ENCODE measurements at places on chromosomes 3 and 15.
A peak's percentile ranks its signal among the peaks of the same experiment; 100 is the strongest.

DNA sequence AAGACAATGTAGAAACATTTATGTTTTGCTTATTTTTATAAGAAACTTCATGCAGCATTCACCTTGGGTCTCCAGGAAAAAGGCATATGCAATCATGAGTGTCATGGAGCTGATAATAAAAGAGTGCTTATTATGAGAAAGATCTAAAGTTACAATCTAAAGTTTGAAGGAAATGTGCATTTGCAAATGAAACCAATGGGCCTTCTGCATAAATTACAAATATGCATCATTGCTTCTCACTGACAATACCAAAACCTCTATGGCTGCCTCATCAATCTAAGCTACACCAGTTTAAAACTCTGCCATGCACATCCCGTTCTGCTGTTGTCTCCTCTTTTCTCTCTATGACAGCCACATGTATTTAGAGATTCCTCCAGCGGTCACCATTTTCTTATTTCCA, 103.2 kb upstream of the ABI3BP start:
- no peak for DNase-seq

DNA sequence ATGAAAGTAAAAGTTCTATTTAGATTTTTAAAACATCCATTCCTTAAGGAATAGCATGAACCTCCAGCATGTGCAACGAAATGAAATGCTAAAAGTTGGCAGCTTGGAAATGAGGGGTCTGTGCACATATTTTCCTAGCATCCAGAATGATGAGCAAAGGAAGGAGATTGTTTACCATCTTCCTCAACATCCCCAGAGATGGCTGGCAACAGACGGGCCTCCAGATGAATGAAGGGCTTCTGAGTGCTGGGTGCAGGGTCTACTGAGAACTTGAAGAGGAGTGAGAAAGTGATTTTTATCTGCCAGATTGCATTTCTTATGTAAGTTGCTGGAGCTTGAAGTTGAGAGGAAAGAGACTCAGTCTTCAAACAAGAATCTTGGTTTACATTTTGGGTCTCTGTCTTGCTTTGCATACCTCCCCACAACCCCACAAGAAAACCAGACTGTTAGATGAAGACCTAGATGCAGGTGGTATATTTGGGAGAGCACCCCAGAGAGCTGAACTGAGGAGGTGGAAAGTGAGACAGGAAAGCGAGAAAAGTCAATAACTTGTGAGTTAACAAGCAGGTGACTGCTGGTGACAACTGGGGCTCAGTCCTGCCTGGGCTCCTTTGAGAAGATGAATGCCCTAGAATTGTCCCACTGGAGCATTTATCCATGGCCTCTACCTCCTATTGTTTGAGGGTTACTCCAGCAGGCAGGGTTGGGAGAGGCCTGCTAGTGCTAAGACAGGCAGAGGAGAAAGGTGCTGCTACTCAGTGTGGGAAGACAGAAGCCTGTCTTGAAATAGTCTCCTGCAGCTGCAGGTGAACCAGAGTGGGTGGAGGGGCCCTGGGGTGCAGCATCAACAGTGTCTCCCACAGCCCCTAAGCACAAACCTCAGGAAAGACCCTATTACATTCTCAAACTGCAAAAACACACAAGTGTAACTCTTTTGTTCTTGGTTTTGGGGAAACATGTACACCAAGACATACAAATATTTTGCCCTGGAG, 10.5 kb upstream of the CCK start:
- DNase-seq: no peak

DNA sequence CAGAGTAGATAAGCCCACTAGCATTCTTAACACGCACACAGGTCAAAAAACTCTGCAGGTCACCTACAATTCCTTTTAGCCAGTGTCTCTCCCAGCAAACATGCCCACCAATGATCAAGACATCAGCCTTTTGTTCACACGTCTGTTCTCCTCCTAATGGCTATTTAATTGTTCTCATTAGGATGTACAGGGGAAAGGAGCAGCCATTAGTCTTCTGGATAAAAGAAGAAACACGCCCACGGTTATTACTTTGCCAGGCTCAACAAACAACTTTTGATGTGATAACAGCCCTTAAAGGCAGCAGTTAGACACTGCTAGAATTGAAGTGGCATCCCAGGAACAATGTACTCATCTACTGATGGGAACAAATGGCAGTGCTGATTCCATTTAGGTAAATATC, 108.8 kb downstream of the NTRK3 start:
- DNase-seq: no peak

DNA sequence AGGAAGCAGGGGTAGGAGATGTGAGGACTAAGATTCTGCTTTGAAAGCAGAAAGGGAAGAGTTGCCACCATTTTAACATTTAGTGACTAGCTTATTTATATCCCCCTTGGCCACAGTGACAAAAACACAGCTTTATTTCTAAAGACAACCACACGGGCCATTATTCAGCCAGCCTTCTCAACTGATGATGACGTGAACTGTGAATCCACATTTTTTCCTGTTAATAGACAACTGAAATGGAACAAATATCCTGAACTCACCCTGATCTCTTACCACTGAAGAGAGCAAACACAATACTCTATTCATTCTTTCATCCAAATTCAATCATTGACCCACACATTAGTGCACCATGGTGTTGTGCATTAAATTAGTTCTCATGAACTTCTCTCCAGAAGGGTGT, 145.1 kb downstream of the TNIK start:
- DNase-seq: no peak

- DNase-seq: peak; percentile 3
Observed at GRCh38 chr3:27963519-27963918, 241.4 kb upstream of the EOMES start.

All from stimulated activated naive CD4-positive, alpha-beta T cell treated with Interleukin-2 at 50 U/mL for 16 hours (primary cell).